ENCODE measurements at places on chromosomes 6 and 20.
A peak's percentile ranks its signal among the peaks of the same experiment; 100 is the strongest.

DNA sequence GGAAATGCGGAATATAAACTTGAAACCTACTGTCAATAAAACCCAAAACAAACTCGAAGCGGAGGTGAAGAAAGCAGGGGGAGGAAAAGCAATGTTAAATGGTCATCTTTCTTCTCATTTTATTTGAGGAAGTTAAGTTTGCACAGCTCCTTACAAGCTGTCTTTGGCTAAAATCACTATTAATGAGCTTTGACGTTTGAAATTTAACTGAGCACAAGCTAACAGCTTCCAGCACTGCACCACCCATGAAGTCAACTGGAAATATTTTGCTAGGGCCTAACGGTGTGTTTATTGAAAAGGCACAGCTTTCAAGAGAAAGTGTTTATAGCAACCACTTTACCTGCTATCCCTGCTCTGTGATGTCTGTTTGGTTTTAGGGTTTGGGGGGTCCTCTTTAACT is 103.8 kb downstream of the PKHD1 start:
- no peak overlapping the region for H3K27ac ChIP-seq
- H3K4me1 ChIP-seq = no peaks in the 10 kb centered on the region
- H3K36me3 ChIP-seq = no peaks in the 10 kb centered on the region
- DNase-seq = no peak
- H3K27me3 ChIP-seq = no peaks in the 10 kb centered on the region
- no peak overlapping the region for H3K4me3 ChIP-seq

GRCh38 chr20:8447262-8448120 is 315.4 kb downstream of the PLCB1 start:
- no peaks in the 10 kb centered on the region for H3K4me1 ChIP-seq
- no peak for DNase-seq
- H3K27ac ChIP-seq = no peak overlapping the region
- no peaks in the 10 kb centered on the region for H3K36me3 ChIP-seq
- H3K27me3 ChIP-seq = no peaks in the 10 kb centered on the region

GRCh38 chr6:65964261-65964660 is 257.2 kb upstream of the EYS start:
- DNase-seq = no peak
- H3K27me3 ChIP-seq = no peaks in the 10 kb centered on the region
- H3K4me3 ChIP-seq = no peak overlapping the region
- no peaks in the 10 kb centered on the region for H3K36me3 ChIP-seq
- no peak overlapping the region for H3K27ac ChIP-seq
- no peaks in the 10 kb centered on the region for H3K4me1 ChIP-seq

- H3K4me1 ChIP-seq = peaks cover 45% of the 10 kb centered on the region
- peak; percentile 95 for DNase-seq
- H3K36me3 ChIP-seq = no peaks in the 10 kb centered on the region
- peak within 1 kb of the TSS; percentile 96 for H3K4me3 ChIP-seq
- peak within 1 kb of the TSS; percentile 97 for H3K27ac ChIP-seq
- no peaks in the 10 kb centered on the region for H3K27me3 ChIP-seq
These were observed at the start of gene TSPYL4 for GRCh38 chr6:116253505-116254296. TSS of gene TSPYL4 (minus strand) at chr6:116254075. CDS start at chr6:116254008, 67 bp downstream.

DNA sequence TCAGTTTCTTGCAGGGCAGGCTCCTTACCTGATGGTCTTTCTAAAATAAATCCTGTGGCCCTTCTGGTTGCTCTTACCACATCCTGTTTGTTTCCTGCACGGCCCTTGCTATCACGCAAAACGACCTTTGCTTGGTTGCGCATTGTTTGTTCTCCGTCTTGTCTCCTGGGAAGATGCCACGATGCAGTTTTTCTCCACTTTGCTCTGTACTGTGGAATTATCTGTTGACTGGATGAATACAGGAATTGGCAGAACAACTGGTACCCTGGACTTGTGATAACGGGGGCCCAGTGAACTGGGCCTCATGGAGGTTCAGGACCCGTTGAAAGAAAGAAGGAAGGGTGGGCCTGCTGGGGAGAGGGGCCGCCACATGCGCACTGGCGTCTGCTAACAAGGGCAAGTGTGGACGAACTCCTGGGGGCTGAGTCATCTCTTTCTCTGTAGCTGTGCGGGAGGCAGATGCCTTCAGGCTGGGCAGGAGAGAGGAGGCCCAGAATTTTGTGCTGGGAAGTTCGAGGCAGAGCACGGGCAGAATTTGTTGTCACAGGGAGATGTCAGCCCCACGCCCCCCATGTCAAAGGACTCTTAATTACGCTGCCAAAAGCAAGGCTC is 139.9 kb downstream of the BMP7 start:
- H3K36me3 ChIP-seq = no peaks in the 10 kb centered on the region
- no peak overlapping the region for H3K27ac ChIP-seq
- DNase-seq = no peak
- H3K4me1 ChIP-seq = no peaks in the 10 kb centered on the region
- H3K4me3 ChIP-seq = no peak overlapping the region

- H3K27me3 ChIP-seq = no peaks in the 10 kb centered on the region
- H3K4me1 ChIP-seq = peaks cover 60% of the 10 kb centered on the region
- H3K36me3 ChIP-seq = no peaks in the 10 kb centered on the region
These were observed 45.9 kb downstream of the FGD2 start for GRCh38 chr6:37051138-37052026.

- H3K4me1 ChIP-seq = no peaks in the 10 kb centered on the region
- no peak overlapping the region for H3K4me3 ChIP-seq
- no peak for DNase-seq
- H3K27ac ChIP-seq = no peak overlapping the region
These were observed 18.4 kb upstream of the NUP153 start for GRCh38 chr6:17725083-17725482.

GRCh38 chr6:42381850-42382249 is 69.9 kb downstream of the TRERF1 start:
- H3K36me3 ChIP-seq = no peaks in the 10 kb centered on the region
- no peak for DNase-seq
- peaks cover 88% of the 10 kb centered on the region for H3K4me1 ChIP-seq
- H3K27me3 ChIP-seq = no peaks in the 10 kb centered on the region

GRCh38 chr6:57432919-57433684 is 115.7 kb downstream of the PRIM2 start:
- H3K4me1 ChIP-seq = no peaks in the 10 kb centered on the region
- H3K36me3 ChIP-seq = no peaks in the 10 kb centered on the region
- no peak overlapping the region for H3K27ac ChIP-seq
- DNase-seq = no peak
- no peak overlapping the region for H3K4me3 ChIP-seq

DNA sequence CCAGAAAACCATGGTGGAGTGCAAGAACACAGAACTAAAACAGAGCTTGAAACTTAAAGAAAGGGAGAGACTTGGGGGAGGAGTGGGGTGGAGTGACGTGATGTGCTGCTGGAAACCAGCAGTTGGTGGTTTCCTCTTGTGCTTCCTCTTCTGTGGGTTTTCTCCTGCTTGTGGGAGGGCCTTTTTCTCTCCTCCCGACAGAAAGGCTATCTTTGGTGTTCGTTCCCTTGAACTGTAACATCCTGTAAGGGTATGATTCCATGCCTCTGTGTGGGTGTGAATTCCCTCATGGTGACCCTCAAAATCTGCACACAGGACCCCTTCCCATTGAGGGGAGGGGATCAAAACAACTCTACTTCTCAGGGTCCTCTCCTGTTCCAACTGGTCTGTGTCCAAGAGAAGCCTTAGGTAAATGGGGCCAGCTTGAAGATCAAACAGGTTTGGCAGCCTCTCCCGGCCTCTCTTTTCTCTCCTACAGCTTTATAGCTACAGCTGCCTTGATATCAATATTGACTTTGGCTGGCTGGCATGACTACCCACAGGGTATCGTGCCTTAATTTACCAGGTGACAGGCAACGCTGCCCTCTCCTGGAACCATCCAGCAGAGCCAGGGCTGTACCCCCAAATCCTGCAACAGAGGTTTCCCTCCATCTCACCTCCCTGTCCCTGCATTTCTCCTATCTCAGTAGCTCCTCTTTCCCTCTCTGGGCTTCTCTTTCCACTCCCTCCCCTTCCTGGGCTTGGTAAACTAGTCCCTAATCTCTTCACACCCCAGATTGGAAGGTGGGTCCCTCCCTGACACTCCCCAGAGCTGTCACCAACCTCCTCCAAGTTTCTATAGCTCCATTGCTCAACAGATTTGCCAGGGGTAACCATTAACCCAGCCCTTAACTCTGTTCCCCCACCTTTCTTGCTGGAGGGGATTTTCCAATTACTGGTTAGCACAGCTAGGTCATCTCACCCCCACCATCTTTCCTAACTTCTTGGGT is 1.5 kb upstream of the MSH5 start:
- peak overlapping the region; percentile 82 for H3K27ac ChIP-seq
- peak; percentile 88 for DNase-seq
- H3K4me3 ChIP-seq = peak overlapping the region; percentile 11

GRCh38 chr6:102660303-102660702 is 1266.8 kb downstream of the GRIK2 start:
- H3K27me3 ChIP-seq = no peaks in the 10 kb centered on the region
- H3K4me1 ChIP-seq = no peaks in the 10 kb centered on the region
- no peak overlapping the region for H3K27ac ChIP-seq
- H3K36me3 ChIP-seq = no peaks in the 10 kb centered on the region
- H3K4me3 ChIP-seq = no peak overlapping the region

DNA sequence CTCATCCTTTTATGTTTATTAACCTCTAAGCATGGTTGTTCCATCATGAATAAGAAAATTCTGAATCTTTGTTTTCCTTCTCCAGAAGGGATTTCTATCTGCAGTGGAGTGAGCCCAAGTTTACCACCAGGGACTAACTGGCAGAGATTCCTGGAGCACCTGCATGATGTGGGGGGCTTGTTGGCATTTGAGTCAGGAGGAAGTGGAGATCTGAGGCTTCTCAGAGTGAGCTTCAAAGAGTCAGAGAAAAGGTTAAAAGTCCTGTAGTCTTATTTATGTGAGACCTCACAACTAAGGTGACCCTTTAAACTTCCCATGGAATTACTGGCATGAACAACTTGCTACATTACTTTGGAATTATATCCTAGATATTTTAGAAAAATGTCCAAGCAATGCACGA is 138.1 kb upstream of the SLC24A3 start:
- no peaks in the 10 kb centered on the region for H3K36me3 ChIP-seq
- H3K4me3 ChIP-seq = no peak overlapping the region
- no peaks in the 10 kb centered on the region for H3K27me3 ChIP-seq
- H3K27ac ChIP-seq = no peak overlapping the region
- no peaks in the 10 kb centered on the region for H3K4me1 ChIP-seq
- DNase-seq = no peak

GRCh38 chr6:45419571-45420082 is 41.9 kb upstream of the SUPT3H start:
- no peaks in the 10 kb centered on the region for H3K36me3 ChIP-seq
- H3K27me3 ChIP-seq = no peaks in the 10 kb centered on the region
- H3K27ac ChIP-seq = peak overlapping the region; percentile 32
- peak; percentile 49 for DNase-seq
- peaks cover 26% of the 10 kb centered on the region for H3K4me1 ChIP-seq

DNA sequence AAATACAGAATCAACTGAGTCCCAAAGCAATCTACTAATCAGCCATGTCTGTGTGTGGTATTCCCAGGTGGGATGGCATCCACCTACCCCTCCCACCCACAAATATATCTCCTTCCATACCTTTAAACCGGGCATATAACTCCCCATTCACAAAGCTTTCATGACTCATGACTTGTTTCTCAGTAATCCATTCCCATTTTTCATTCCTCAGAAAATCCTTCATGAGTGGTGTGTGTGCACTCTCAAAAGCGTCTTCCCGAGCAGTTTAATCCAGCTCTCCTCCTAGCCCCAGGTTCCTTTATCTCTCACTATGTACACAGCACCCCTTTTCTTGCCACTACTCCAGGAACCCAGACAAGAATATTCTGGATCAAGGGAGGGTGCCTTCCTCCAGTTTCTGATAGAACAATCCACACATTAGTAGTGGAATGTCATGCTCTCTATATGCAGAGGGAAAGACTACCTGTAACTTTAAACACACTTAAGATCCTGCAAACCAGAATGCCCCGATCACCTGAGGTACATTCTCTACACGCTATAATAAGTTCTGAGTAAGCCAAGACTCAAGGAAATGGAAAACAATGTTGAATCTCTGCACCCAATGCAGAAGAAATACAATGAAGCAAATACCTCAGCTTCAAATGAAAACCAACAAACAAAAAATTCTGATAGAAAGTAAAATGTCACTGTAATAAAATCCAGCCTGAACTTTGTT is 55.7 kb upstream of the IPCEF1 start:
- no peaks in the 10 kb centered on the region for H3K27me3 ChIP-seq
- H3K4me3 ChIP-seq = no peak overlapping the region
- DNase-seq = no peak
- H3K4me1 ChIP-seq = no peaks in the 10 kb centered on the region

All from CD4-positive, alpha-beta memory T cell (primary cell).